ENCODE measurements at places on chromosomes 1 and 21.

- no peak for DNase-seq
Observed at GRCh38 chr1:36223381-36223995, 755 bp upstream of the THRAP3 start.

DNA sequence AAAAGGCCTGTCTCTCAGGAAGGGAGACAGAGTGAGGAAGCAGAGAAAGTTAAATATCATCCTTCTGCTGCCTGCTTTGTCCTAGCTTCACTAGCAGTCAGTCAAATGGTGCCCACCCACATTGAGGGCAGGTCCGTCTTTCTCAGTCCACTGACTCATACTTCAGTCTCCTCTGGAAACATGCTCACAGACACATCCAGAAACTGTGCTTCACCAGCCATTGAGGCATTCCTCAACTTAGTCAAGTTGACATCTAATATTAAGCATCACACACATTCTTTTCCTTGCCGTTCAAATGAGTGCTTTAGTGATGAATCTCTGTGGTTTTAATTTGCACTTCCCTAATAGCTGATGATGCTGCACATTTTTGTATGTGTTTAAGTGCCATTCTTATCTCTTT is 777.8 kb upstream of the PRMT6 start:
- DNase-seq = no peak

DNA sequence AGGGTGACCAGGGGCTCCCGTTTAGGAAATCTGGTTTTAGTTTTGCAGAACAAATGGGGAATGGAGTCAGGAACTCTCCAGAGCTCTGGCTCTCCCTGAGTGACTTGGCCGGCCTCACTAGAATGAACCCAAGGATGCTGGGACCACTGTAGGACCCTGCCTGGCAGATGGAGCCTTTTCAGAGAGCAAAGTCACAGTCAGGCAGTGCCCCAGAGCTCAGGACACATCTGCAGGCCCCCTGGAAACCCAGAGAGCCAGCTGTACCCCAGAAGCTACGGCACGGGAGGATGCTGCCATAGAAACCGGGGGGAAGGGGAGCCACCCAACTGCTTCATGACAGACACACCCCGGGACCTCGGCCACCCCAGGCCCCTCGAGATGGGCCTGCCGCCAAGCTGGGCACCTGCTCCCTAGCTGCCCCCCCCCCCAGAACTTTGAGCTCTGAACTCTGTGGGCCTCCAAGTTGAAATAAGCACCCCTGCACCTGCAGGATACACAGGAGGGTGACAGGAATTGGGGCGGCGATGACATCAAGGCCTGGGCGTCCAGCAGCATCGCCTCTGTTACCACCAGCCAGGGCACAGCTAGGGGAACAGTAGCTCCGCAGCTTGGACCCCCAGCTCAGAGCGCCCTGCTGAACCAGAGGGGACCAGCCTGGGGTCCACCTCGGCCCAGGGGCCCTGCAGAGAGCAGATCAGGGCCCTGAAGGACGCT is 91.8 kb upstream of the VAMP3 start:
- DNase-seq = no peak

DNA sequence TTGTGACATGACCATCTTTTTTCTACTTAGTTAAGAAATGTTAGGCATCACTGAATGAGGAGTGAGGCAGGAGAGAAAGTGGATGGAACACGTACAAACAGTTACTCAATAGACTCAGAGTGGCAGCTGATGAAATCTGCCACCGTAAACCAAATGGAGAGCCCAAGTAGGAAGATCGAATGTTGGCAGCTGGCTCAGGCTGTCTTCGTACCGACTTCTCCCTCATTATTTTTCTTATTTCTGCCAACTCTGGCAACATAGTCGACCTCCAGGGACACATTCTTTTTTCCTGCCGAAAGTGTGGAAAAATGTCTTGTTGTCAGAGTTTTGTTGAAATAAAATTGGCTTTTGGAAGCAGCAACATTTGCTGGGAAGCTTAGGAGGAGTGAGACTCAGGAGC is 143.3 kb downstream of the GREM2 start:
- no peak for DNase-seq

Measured in NCI-H345 (cell line).